ENCODE measurements at places on chromosomes 4 and X.

GRCh38 chr4:4865705-4866123 is 6.2 kb downstream of the MSX1 start:
- DNase-seq, result no peak

DNA sequence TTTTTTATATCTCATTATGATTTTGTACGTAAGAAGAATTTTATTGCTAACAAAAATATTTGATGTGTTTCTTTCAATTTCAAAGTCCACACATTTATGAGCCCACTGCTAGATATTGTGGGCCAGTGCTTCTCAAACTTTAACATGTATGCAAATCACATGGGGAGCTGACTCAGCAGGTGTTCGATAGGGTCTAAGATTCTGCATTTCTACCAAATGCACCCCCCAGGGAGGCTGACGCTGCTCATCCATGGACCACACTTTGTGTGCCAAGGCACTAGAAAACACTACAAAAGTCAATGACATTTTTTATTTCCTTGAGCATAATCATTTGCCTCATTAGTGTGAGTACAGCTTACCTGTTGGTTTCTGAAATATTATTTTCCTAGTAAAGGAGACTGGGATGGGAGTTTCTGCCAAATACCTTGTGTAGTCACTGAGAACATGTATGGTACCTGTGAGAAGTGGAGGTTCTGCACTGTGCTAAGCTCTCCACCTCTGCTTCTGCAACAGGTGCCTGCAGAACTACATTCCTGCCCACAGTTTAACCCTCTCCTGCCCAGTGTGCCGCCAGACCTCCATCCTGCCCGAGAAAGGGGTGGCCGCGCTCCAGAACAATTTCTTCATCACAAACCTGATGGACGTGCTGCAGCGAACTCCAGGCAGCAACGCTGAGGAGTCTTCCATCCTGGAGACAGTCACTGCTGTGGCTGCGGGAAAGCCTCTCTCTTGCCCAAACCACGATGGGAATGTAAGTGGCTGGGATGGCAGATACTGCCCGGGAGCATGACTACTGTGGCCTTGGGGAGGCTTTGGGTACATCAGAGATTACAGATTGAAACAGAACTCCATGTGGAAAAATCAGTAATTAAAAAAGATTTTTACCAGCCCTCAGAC is 68.9 kb upstream of the MND1 start:
- no peak for DNase-seq

GRCh38 chrX:47187106-47187677 is 6.4 kb upstream of the UBA1 start:
- no peak for DNase-seq

DNA sequence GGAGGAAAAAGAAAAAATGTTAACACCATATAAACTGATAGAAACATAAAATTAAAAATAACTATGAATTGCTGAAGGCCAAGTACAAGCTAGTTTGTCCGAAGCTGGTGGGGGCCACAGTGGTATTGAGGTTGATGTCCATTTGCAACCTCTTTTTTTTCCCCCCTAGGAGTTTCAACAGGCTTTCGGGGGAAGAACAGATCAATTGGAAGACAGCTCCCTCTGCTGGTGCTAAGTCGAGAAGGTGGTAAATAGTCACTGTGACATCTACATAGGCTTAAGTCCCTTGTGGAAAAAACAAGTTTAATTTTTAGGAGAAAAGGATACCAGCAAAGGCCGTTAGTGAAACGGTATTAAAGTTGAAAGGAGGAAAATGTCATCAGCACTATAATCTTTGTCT is 115.7 kb upstream of the ZXDA start:
- no peak for DNase-seq

- DNase-seq, result no peak
Measured at GRCh38 chr4:12949719-12950490, 534.2 kb downstream of the RAB28 start.

DNA sequence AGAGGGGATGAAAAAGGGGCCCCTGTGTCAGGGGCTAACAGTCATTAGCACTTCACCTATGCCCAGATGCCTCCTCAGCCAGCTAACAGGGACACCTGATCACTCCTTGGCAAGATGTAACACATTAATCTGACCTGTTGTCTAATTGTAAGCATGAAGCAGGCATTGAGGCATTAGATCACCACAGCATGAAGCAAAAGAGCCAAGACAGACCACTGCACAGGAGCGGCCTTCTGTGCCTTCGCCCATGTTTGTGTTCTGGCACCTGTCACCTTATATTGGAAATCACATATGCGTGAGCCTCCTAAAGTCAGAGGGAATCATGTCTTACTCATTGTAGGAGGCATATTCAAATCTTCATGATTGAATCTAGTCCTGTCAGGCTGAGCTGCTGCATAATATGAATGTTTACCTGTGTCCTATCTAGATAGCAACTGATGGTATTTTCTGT is 48.4 kb downstream of the PTTG2 start:
- DNase-seq, result no peak

GRCh38 chr4:119080721-119081541 is 54.7 kb upstream of the MYOZ2 start:
- DNase-seq, result no peak

- no peak for DNase-seq
Measured at GRCh38 chr4:36477861-36478260, 196.4 kb downstream of the DTHD1 start.

DNA sequence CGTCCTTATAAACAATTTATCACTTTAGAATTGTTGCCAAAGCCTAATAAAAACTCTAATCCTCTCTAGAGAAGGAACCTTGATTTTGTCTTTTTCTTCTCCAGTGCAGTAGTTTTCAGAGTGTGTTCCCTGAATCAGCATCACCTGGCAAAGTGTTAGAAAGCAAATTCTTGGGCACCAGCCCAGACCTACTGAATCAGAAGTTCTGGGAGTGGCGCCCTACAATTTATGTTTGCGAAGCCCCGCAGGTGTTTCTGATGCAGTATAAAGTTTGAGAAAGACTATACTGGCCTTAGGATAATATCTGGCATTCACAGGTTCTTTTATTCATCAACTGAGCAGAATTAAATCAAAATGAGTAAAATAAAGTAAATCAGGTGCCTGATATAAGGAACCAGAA is 645.8 kb upstream of the ATOH1 start:
- no peak for DNase-seq

- peak; percentile 18 for DNase-seq
Measured at GRCh38 chr4:108168160-108168670, 517 bp downstream of the LEF1 start.

DNA sequence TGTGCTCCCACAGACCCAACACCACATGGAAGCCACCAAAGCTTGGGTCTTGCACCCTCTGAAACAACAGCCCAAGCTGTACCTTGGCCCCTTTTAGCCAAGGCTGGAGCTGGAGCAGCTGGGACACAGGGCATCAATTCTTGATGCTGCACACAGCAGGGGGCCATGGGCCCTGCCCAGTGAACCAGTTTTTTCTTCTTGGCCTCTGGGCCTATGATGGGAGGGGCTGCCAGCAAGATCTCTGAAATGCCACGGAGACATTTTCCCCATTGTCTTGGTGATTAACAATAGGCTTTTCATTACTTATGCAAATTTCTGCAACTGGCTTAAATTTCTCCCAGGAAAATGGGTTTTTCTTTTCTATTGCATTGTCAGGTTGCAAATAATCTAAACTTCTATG is 49.0 kb downstream of the SPANXA2 start:
- no peak for DNase-seq

DNA sequence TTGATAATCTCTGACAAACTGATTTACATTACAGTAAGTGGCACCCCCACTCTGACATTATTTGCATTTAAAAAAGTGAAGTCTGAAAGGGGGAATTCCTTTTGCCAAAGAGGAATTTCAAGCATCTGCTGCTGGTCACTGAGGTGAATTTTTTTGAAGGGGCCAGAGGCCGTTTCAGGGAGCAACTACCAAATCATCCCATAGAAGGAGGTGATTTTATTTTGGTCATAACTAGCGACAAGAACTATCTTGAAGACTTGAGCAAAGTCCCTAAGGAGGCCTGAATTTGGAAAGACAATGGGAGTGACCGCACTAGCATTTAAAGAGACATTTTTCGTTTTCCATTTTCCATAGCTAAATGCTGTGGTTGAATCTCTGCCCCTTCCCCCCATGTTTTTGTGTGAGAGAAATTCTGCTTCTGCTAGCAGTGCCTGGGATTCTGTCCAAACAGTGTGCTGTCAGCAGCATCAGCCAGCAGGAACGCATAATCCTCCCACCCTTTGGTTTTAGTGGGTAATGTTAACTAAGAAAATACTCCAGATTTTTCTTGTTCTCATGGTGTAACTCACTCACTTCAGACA is 110.1 kb upstream of the MED14 start:
- DNase-seq, result peak; percentile 95

DNA sequence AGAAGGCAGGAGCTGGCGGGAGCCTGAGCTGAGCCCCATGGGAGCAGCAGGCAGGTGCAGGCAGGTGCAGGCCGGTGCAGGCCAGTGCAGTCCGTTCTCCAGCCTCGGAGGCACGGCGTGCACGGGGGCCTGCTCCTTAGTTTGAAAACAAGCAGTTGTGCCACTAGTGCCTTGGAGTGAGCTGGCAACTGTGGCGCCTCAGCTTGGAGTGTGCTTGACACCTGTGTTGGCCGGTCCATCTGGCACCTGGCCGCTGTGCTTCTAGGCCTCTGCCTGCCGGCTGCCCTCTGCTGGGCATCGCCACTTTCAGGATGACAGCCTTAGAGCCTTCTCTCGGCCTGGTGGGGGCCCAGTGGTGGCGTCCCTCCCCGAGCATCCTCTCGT is 47.9 kb downstream of the RGS12 start:
- DNase-seq, result no peak

DNA sequence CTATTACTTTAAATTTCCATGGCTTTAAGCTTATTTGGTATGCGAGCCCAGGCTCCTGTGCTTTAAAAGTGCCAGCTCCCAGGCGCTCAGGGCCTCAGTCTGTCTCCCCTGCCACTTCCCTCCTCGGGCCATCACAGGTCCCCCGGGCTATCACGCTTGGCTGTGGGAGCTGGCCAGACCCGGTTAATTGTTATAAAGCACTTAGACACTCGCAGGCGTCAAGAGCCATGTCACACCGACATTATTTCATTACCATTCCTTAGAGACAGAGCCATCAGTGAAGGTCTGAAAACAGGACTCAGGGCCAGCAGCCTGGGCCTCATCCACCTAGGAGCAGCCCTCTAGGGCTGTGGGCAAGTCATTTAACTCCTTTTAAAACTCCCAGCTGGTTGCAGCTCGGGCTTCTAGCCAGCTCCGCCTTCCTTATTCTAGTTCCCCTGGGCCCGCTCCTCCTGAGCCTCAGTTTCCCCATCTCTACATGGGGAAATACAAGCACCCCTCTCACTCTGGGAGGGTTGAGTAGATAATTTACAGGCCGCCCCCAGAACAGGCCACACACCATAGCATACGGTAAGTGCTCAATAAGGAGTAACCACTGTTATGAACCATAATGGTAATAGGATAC is 99.0 kb downstream of the HMX1 start:
- DNase-seq, result no peak

DNA sequence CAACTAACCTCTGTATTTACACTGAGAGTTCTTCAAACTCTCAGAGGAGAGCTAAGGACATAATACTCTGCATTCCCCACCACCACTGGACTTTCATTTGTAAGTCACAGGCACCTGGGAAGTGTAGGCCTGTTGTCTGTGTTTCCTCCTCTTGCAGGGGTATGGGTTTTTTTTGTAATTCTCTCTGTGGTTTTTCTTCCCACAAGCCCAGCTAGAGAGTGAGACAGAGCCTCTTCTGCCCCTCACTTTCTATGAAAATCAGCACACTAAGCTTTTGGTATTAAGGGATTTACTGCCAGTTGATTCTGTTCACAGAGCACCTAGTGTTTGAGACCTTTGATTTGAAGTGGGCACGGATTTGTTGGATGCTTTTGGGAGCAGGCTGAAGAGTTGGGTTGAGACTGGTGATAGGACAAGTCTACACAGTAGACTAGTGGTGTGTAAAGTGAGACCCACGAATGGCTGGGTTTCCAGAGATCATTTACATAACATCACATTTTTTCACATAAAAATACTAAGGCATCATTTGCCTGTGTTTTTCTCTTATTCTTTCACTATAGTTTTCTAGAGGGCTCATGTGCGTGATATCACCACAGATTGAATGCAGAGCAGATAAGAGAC is 28.9 kb upstream of the WDR17 start:
- DNase-seq, result no peak

DNA sequence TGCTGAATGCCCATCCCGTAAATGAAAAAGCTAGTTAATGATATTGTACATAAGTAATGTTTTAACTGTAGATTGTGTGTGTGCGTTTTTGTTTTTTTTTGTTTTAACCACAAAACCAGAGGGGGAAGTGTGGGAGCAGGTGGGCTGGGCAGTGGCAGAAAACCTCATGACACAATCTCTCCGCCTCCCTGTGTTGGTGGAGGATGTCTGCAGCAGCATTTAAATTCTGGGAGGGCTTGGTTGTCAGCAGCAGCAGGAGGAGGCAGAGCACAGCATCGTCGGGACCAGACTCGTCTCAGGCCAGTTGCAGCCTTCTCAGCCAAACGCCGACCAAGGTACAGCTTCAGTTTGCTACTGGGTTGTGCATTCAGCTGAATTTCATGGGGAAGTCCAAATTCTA is at the start of gene SPP1:
SPP1 (plus strand) TSS at position 249 of the 400 bp plus-strand sequence. CDS start 1,182 bp downstream, outside the sequence.
- DNase-seq, result peak; percentile 40

GRCh38 chrX:353566-354535 is 32.9 kb downstream of the PPP2R3B start:
- no peak for DNase-seq

- peak; percentile 80 for DNase-seq
Measured at GRCh38 chr4:127400731-127401346, 231.9 kb upstream of the INTU start.

GRCh38 chr4:11507920-11508319 is 79.2 kb upstream of the HS3ST1 start:
- DNase-seq, result no peak

DNA sequence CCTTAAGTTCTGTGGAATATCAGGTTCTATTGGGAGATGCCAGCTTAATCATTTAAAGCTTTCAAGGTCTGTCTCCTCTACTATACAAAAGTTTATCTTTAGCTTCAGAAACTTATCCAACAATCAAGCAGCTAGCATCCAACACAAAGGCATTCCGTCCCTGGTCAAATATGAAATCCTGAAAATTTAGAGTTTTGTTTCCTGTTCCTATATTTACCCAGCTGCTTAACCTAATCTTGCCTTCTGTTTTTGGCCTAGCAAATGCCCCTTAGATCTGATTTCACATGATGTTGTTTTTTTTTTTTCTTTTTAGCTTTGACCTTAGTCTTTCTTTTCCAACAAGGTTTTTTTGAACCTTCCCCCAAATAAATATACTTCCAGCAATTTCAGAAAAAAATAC is 33.8 kb downstream of the FAM13A start:
- DNase-seq, result no peak

GRCh38 chrX:51737091-51737490 is 6.2 kb upstream of the GSPT2 start:
- no peak for DNase-seq

GRCh38 chr4:126777649-126778048 is 855.1 kb upstream of the INTU start:
- DNase-seq, result peak; percentile 87

GRCh38 chr4:2261110-2261852 is 628 bp downstream of the MXD4 start:
- peak; percentile 52 for DNase-seq

- peak; percentile 98 for DNase-seq
Measured at GRCh38 chr4:40990236-40990898, 224.0 kb downstream of the APBB2 start.

- DNase-seq, result no peak
Measured at GRCh38 chr4:154368060-154368459, 123.5 kb downstream of the DCHS2 start.

GRCh38 chr4:18292411-18292810 is 270.9 kb upstream of the LCORL start:
- no peak for DNase-seq

GRCh38 chr4:148847544-148848255 is 405.5 kb upstream of the NR3C2 start:
- DNase-seq, result no peak
